ENCODE measurements at places on chromosomes 5 and 9.

- no peak for DNase-seq
These were observed 10.8 kb upstream of the SLC6A18 start for GRCh38 chr5:1214163-1214935.

- no peak for DNase-seq
These were observed 46.1 kb downstream of the MRPL36 start for GRCh38 chr5:1753490-1753889.

DNA sequence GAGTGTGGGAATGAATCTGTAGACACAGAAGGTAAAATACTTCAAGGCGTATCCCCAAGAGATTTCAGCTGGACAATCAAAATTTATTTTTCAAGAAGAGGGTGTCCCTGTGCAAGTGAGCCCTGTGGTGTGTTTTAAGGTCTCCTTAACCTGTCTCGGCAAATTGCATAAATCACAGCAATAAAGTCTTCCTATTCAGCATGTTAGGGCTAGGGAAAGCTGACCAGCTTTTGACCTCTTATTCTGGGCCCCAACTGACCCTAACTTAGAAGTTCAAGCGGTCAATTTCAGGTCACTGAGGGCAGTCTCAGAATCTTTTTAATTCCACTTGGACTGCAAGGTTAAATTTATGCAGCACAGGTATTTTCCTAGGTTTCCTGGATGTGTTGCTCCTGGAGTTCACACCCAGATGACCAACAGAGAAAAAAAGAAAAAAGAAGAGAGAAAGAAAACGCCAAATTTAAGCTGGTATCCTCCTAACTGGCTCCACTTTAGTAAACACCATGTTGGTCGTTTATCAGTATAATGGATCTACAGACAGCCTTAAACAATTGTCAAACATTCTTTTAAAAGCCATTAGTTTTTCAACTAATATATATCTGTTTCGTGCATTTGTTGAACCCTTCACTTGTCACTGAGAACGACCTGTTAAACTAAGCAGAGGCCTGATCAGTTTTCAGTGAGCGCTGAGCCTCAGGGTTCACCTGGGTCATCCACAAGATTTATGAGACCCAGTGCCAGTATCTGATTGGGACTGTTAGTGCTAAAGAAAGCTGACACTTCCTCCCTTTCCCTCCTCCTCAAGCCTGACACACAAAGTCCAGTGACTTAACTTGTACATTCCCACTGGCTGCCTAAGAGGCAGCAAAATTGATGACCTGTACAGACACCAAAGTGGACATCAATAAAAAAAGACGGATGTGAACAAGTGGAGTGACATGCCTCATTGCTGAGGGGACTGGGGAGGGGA is 546.1 kb downstream of the NR2F1-AS1 start:
- DNase-seq, result no peak

- DNase-seq, result no peak
These were observed 30.3 kb upstream of the STING1 start for GRCh38 chr5:139512786-139513390.

GRCh38 chr9:20621471-20622329 is 599 bp downstream of the MLLT3 start:
- DNase-seq, result peak; percentile 79

DNA sequence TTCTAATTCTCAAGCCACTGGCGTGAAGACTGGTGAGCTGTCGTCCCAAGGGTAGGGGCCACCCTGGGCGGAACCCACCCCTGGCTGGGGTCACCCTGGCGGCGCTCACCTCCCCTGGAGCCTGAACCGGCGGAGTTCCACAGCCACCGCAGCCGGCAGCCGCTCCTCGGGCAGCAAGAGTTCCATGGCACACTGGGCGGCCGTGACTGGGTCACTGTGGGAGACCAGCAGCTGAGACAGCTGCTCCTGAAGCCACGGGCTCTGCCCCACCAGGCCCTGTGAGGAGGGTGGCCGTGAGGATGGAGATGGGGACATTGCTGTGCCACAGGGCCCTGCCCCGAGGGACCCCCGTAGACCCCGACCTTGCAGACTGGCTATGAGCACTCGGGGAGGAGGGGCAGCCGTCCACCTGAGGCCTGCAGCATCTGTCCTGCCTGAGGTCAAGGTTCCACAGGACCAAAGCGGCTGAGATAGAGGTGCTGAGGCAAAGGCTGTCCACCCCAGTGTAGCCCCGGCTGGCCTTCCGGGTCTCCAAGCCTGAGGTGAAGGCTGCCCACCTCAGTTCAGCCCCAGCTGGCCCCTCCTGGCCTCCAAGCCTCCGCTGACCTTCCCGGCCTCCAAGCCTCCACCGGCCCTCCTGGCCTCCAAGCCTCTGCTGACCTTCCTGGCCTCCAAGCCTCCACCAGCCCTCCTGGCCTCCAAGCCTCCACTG is 50.6 kb upstream of the NRARP start:
- no peak for DNase-seq

DNA sequence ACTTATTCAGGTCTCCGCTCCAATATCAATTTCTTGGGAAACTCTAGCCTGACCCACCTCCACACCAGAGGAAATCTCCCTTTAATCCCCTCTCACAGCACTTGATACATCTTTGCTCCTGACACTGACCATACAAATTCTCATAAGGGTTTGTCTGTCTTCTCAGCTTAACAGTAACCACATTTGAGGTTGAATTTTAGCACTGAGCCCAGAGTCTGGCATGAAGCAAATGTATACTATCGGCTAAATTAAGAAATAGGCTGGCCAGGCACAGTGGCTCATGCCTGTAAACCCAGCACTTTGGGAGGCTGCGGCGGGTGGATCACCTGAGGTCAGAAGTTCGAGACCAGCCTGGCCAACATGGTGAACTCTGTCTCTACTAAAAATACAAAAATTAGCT is 9.7 kb downstream of the CDK5RAP2 start:
- DNase-seq, result no peak

DNA sequence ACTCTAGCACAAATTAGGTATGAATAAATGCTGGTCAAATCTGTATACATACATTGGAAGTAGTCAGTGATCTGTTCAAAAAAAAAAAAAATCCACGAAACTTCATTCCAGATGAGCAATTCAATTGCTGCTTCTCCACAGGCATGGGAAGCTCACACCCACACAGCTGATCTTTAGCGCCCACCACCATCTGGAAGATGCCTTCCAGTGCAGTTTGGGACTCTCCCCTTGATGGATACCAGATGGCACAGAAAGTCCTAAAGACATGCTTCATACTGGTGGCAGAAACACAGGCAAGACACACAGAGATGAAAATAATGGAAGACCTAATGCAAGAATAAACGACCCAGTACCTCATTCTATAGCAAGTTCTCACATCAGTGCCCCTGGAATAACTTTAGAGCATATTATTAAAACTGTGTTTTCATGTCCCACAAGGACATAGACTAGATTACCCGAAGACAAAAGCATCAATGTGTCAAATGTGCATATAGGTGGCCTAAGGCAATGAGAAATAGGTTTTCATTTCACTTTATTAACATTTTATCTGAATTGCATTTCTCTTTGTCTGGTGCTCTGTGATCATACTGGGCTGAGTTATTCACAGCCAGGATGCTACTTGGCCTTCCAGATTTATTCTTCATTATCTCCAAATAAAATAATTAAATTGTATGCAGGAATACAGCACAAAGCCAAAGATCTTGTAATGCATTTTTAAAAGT is 135.4 kb upstream of the TAS2R1 start:
- DNase-seq, result no peak

DNA sequence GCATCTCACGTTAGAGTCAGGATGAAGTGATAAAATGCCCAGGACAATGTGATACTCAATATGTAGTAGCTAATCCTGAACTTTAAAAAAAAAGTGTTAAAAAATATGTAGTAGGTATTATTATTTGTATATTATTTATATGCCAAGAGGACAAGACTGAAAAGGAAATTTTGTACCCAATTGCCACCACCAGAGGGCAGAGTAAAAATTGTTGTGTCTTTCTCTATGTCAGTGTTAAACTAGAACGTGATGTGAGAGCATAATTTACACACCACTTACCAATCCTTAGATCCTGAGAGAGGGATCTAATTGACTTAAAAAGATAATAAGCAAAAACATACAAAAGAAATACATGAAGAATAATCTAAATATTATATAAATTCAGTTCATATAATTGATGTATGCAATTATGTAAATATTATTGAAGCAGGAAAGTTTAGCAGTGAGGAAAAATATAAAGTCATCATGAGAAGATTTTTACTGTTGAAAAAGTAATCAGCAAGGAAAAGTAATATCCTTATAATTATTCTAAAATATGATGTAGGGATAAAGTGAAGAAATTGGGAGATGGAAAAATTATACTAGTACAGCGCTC is 288.9 kb downstream of the RAB3C start:
- DNase-seq, result no peak

DNA sequence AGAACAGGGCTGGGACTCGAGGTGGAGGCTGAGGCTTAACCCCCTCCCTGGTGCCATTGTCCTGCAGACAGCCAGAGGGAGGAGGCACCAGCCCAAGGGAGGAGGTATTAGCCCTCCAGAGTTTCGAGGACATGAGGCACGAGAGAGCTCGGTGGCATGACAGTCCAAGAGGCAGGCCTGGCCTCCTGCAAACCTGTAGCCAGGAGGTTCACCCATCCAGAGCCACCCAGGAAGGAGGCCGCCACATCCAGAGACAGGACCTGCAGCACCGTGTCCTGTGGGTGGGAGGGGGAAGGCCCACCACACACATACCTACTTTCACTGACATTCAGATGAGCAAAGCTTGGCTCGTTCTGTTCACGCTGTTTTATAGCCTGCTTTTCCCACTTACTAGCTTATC is 75.2 kb upstream of the ADAMTS2 start:
- no peak for DNase-seq

- DNase-seq, result no peak
These were observed 12.8 kb upstream of the NIPAL4 start for GRCh38 chr5:157447201-157447637.

DNA sequence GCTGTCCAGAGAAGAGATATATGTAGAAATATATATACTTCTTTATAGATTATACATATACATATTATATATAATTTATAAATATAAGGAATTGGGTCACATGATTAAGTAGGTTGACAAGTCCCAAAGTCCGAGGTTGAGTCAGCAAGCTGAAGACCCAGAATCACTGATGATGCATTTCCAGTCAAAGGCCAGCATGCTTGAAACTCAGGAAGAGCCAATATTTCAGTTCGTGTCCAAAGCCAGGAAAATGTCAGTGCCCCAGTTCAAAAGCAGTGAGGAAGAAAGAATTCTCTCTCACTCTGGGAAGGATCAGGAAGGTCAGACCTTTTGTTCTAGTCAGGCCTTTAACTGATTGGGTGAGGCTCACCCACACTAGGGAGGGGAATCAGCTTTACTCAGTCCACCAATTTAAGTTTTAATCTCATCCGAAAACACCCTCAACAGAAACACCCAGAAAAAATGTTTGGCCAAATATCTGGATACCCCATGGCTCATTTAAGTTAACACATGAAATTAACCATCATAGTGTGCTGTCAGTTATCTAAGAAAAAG is 42.0 kb upstream of the LVRN start:
- DNase-seq, result no peak

GRCh38 chr9:114176624-114177291 is 21.4 kb downstream of the COL27A1 start:
- no peak for DNase-seq

DNA sequence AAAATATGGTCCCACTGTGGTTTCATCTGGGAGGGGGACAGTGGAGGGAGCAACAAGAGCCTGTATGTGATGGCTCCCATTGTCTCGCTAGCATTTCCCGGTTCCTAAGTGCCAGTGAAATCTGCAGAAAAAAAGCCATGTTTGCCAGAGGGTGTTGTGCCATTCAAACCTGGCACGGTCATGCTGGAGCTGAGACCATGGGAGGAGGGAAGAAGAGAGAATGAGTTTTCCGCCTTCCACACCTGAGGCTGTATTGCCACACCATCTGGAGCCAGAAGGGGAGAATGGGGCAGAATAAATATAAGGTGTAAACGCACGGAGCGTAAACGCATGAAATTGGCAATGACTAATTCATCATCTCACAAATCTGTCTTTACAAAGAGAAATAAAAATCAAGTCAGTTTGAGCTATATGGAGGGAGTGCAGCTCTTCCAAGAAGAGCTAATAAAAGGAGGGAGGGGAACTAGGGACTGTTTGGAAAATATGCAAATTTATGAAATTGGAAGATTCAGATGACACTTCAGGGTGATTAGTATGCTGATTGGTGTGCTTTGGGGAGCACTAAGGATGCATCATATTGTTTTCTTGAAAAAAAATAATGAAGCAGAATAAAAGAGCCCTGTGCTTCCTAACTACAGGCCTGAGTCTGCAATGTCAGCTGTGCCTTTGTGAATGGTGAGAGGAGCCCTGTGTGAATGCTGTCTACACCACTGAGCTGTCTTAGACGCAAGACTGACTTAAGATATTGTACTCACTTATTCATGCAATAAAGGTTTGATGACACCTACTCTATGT is 237.9 kb downstream of the NSG2 start:
- DNase-seq, result no peak

Measured in NCI-H446 treated with DMSO at 0.1 percent for 48 hours (cell line).